ENCODE measurements at places on chromosomes 1 and 21. TPM values are rescaled to one million over a fixed set of nuclear protein-coding genes. Genes with fewer than 3 reads are reported as not detected.

ANKRD35 gene
- 3.8 TPM for total RNA-seq

CNR2 gene
- 0.09 TPM for total RNA-seq

KLF17 gene
- not detected for total RNA-seq

SEMA6C gene
- 33.5 TPM for total RNA-seq

ARMH1 gene
- 3.9 TPM for total RNA-seq

LEFTY2 gene
- total RNA-seq: 0.31 TPM

DNA sequence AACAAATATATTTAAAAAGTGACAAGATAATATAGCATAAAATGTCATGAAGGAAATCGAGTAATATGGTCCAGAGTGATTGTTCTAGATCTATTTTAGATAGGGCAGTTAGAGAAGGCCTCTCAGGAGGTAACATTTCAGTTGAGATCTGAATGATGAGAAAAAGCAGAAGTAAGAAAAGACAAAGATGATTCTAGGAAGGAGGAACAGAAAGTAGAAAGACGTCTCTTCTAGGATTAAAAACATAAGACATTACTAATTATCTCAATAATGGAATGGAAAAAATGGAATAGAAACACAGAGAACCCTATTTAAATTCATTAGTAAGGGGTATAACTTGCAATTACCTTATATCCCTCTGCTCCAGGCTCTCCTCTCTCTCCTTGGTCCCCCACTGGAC is 130.0 kb upstream of the ZNHIT6 start:
- no peak for DNase-seq

DNA sequence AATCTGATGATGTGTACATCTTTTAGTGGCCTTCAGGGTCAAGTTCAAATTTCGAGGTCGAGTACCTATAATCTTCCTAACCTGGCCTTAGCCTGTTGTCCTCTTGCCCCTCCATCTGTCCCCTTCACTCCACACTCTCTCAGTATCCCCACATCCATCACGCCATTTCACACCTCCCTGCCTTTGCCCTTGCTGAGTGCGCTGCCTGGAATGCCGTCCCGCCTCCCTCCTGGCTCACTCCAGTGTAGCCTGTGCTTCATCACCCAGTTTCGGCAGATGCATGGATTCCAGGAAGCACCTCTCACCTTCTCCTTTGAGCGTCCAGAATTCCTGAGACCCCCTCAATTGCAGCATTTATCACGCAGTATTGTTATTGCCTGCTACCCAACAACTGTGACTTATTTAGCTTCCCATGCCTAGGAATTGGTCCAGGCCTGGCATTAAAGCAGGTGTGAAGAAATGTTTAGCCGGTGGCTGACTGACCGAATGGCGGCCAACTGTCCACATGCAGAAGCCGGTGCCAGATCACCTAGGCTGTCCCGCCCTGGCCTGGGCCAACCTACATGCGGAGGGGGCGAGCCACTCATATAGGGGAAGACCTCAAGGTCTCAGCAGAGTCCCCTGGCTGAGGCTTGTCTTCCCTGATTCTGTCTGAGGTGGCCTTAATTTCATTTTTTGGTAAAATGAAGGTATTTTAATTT is 34.5 kb downstream of the MYOM3 start:
- DNase-seq: no peak

DNA sequence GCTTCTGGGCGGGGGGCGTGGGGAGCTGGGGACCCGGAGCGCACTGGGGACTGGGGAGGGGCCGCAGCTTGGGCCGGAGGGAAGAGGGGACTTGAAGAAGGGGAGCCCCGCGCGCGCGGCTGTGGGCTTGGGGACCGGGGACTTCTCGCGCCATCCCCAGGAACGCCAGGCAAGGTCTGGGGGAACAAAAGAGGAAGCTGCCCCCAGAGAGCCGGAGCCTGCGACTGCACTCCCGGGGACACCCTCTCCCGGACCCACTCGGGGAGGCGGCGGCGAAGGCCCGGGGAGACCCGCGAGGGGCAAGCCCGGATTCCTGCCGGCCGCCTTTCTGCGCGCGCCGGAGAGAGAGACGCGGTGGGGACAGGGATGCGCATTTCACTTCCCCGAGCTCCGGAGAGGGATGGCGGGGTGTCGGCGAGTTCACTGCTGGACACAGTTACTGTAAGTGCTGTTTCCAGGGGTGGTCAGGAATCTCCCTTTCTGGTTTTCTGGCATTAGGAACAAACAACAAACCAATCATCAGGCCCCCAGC is 732 bp downstream of the ABCG1 start:
- no peak for DNase-seq

DNA sequence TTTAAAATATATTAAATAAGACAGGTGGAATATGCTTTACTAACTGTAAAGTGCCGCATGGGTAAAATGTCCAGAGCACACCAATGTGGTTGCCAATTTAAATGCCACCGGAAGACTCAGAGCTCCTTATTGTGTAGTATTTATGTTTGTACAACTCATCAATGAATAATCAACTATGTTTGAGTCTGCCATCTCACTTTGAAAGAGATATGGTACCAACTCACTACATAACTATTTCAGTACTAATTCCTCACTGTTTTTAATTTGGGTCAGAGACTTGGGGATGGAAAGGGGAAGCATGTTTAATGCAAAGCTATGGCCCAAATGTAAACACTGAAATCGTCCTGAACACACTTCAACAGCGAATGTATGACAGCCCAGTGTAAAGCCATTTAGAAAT is 144.8 kb downstream of the NR5A2 start:
- DNase-seq: no peak

GRCh38 chr1:82778612-82779011 is 977.9 kb downstream of the ADGRL2 start:
- DNase-seq: no peak

DNA sequence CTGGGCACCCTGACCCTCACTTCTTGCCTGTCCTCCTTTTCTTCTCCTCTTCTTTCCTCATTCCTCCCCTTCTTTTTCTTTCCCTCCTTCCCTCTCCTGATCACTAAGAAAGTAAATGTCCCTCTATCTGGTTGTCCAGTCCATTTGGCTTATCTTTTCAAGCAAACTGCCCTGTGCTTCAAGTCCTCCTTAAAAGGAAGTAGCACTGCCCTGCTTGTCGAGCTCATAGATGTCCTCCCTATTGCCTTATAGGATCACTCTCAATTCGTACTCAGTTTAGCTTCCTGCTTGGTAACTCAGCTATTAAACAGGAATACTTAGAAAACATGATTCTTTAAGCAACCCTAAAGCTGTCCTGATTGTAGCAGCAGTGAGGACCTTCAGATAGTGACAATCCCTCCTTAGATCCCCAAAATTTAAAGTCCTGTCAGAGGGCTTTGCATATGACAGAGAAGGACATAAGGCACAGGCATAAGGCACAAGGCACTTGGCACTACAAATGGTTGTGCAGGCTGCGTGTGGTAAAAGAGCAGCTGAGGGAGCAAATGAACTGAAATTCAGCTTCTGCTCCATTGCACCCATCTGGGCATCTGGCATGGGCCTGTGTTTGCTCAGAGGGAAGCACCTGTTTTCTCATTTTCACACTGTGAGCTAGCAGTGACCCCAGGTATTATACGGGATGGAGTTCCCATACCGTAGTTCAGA is 26.1 kb upstream of the SLAMF6 start:
- DNase-seq: no peak

GRCh38 chr1:118254491-118255425 is 69.7 kb upstream of the SPAG17 start:
- DNase-seq: no peak

- no peak for DNase-seq
Observed at GRCh38 chr1:3905266-3905952, 5.3 kb upstream of the C1orf174 start.

DNA sequence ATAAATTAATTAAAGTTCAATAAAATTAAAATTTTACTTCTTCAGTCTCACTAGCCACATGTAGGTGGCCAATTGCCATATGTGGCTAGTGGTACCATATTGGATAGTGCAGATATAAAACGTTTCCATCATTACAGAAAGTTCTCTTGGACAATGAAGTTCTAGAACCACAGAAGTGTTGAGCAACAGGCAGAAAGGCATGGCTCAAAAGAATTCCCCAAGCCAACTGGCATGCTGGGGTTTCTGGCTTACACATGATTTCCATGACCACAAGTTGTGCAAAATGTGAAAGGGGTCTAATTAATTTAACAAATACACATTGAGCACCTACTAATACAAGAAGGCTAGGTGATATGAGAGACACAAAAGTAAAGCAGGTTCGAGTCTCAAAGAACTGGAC is 72.2 kb upstream of the CDC42BPA start:
- no peak for DNase-seq

Data from sciatic nerve (tissue), 2 donors.